ENCODE measurements at places on chromosomes 7 and 10.

- peak; percentile 64 for DNase-seq
These were observed 765 bp downstream of the PFKFB3 start for GRCh38 chr10:6203331-6204062.

GRCh38 chr10:68594405-68594804 lies 34.3 kb downstream of the TET1 start:
- DNase-seq: peak; percentile 10

- DNase-seq: peak; percentile 11
These were observed 20.5 kb upstream of the RASGEF1A start for GRCh38 chr10:43287056-43288007.

GRCh38 chr7:99448855-99449254 lies 10.1 kb downstream of the CPSF4 start:
- DNase-seq: no peak

GRCh38 chr10:61465901-61466632 lies 12.9 kb upstream of the TMEM26 start:
- peak; percentile 13 for DNase-seq

- DNase-seq: no peak
These were observed 23.9 kb downstream of the DRGX start for GRCh38 chr10:49371967-49372366.

- no peak for DNase-seq
These were observed 157.6 kb upstream of the PCBD1 start for GRCh38 chr10:71045936-71046335.

- DNase-seq: no peak
These were observed 84.0 kb downstream of the HIPK2 start for GRCh38 chr7:139693651-139694388.

- no peak for DNase-seq
These were observed 215.6 kb downstream of the TCF7L2 start for GRCh38 chr10:113165673-113166072.

DNA sequence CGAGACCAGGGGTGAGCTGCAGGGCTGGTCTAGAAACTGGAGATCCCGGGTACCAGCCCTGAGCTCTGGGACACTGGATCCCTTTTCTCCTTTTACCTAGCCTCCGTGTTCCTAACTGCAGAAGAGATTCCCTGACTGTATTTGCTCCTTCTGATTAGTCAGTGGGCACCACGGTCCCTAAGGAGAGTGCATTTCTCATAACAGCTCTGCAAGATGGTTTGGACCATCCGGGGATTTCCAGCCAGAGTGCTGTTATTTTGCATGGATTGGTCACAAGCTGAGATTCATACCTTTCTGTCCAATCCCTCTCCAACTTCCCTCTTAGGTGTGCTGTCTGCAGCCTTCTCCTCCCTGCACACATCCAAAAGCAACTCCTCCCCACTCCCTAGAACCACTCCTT lies 122.6 kb downstream of the MYL10 start:
- no peak for DNase-seq

DNA sequence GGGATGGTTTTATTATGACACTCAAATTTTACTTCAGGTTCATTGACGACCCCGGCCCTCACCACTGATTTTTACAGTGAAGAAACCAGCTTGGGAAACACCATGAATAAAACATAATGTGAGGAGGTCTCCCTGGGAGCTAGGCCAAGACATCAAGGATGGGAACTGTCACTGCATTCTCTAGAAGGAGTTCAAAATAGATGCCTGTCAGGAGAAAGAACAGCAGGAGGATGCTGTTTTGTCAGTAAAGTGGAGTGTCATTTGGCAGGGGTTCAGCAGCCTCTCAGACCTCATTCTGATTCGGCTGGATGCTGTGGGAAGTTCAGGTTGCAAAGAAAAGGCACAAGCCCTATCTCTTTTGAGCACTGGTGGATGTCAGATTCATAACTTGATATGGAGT lies 360.3 kb upstream of the C7orf33 start:
- no peak for DNase-seq

DNA sequence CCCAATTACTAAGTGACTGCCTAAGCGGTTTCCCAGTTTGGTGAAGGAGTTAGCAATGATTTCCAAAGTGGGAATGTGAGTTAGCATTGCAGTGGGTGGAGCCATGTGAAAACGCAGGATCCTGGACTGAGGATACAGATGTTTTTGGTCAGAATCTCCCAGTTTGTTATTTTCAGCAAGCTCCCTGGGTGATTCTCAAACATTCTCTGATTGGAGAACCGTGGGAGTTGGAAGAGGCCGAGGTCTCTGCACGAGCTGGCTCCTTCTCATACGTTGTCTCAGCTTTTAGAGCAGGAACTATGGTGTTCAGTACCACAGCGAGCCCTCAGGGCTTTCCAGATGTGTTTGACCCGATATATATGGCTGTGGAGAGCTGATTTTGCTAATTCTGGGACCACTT lies 396.5 kb upstream of the NPVF start:
- no peak for DNase-seq
